ENCODE measurements at places on chromosomes 2 and 18. TPM values are rescaled to one million over a fixed set of nuclear protein-coding genes. Genes with fewer than 3 reads are reported as not detected.

Gene AOX1
- 1,212 TPM for total RNA-seq

Gene ASXL3
- 2.6 TPM for total RNA-seq

DNA sequence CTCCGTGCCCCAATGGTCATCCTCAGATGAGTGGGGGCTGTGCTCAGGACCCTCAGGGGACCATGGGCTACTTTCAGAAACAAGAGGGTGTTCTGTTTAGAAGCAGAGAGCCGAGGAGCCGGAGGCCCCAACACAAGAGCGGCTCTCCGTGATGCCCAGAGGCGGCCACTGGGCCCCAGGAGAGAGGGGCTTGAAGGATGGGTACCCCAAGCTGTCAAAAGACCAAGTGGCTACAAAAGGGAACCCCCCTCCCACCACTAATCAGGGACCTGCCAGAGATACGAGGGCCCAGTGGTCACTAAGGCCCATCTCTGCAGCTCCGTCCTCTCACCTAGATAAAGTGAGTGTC lies 93.6 kb downstream of the HDAC4 start:
- DNase-seq: no peak

DNA sequence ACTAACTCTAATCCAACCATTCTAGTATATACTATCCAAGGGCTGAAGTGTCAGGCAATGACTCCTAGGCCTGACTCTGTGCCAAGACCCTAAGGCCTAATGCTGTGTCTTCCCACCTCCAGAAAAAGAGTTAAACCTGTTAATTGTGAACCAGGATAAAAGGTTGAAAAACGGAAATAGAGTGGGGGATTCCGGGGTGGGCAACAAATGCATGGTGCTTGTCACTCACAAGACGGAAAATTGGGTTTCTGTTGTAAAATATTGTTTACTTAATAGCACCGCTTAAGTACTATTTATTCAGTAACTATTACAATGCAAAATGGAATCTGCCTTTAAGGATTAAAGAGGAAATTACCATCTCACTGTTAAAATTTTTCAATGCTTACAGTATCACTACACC lies 3.2 kb downstream of the STK17B start:
- no peak for DNase-seq

GRCh38 chr2:204718607-204719006 lies 173.3 kb downstream of the PARD3B start:
- no peak for DNase-seq

DNA sequence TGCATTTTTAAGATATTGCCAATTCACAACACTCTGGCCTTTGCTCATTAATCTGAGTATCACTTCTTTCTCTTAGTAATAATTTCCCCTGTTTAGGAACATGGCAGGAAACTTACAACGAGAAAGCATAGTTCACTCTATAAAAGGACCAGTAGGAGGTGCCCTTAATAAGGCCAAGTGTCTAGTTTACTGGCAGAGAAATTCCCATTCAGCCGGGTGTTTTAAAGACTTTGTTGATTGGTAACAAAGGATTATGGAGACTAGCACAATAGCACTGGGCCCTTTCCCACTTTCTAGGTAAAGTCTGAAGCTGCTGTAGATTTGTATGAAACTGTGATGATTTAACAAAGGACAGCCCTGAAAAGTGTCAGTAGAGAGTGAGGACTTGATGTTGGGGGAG lies 3.1 kb downstream of the DCC start:
- no peak for DNase-seq

Gene LRRTM1
- total RNA-seq: not detected

- no peak for DNase-seq
These were observed 18.0 kb downstream of the SPEG start for GRCh38 chr2:219452361-219453317.

DNA sequence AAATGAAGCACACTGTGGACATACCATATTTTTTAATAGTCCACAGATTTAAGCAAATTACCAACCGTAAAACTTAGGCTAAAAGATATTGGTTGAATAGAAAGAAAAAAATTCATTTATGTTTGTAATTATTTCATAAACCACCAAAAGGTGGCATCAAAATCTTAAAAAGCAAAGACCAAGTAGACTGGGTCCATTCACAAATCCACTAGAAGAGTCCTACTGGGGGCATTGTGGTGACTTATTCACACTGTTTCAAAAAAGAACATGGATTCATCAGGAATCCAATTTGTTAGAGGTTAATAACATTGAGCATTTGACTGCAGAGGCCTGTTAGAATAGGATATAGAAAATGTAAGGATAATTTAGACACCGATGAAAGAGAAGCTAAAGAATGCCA lies 194.9 kb upstream of the KYNU start:
- DNase-seq: no peak

- no peak for DNase-seq
These were observed 18.9 kb downstream of the INPP4A start for GRCh38 chr2:98463551-98463971.

Gene CXCR1
- 0.30 TPM for total RNA-seq

- no peak for DNase-seq
These were observed 156.9 kb upstream of the RPRM start for GRCh38 chr2:153635494-153635893.

DNA sequence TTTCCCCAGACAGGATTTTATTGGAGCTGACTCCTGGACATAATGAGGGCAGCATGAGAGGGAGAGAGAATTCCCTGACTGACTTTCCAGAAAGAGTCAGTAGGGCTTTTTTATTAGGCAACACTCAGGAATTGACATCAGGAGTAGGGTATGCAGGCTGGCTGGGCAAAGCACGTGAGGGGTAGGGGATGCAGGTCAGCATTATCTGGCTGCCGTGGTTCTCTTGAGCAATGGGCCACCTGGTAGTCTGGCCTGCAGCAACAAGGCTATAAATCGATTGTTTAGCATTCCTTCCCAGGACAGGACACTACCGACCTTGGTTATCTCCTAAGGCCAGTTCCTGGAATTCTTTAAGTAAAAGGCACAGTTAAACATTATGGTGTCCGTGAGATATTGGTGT lies 160.8 kb upstream of the AGAP1 start:
- no peak for DNase-seq

GRCh38 chr18:32373995-32374394 lies 96.7 kb downstream of the GAREM1 start:
- DNase-seq: no peak

- no peak for DNase-seq
These were observed 40.6 kb upstream of the TMEM247 start for GRCh38 chr2:46438794-46439193.

GRCh38 chr2:55839182-55839819 lies 84.3 kb downstream of the EFEMP1 start:
- DNase-seq: no peak

GRCh38 chr2:63446658-63447057 lies 141.6 kb downstream of the WDPCP start:
- no peak for DNase-seq

- no peak for DNase-seq
These were observed 17.3 kb downstream of the NCK2 start for GRCh38 chr2:105761931-105762515.

Gene ARID5A
- total RNA-seq: 18.9 TPM

DNA sequence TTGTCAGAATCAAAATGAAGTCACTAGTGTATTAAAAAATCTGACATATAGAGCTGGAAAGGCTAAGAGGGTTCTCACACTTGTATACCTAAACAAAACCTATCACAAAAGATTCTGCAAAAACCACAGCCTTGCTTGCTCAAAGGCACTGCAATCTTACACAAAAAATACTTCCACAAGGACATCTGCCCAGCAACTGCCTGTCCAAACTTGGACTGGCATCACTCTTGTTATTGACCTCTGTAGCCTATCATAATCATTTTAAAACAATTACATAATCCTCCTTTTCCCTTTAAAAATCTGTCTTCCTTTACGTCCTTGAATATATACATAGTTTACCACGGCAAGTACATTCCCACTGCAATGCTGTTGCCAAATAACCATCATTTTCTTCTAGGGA lies 19.9 kb downstream of the CHMP3 start:
- DNase-seq: no peak

Gene GAL3ST2
- total RNA-seq: 0.55 TPM

Gene RFX8
- total RNA-seq: not detected

Gene PRSS56
- not detected for total RNA-seq

- DNase-seq: no peak
These were observed 72.3 kb downstream of the MDH1 start for GRCh38 chr2:63661076-63661475.

- DNase-seq: no peak
These were observed 184.0 kb downstream of the RIT2 start for GRCh38 chr18:42931491-42931890.

- DNase-seq: no peak
These were observed 1.9 kb downstream of the CNPPD1 start for GRCh38 chr2:219174801-219175200.

Gene PLEK
- total RNA-seq: 2.9 TPM

Gene NETO1
- total RNA-seq: not detected

DNA sequence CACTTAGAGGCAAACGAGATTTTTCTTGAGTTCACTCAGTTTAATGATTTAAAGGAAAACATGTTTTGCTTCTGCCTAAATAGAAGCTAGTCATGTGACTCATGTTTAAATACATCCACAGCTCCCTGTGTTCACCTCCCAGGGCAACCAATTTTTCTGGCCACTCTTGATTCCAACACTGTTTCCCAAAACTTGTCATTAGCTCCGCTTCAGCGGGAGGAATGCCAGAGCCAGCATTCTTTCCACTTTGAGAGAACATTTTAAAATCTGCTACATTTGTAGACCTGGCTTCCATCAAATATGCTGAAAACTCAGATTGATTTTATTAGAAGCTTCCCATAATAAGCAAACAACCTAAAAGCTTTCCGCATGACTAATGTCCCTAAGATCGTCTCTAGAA lies 2.8 kb upstream of the CYS1 start:
- no peak for DNase-seq
